Activated naive CD8-positive, alpha-beta T cell treated with anti-CD3 and anti-CD28 coated beads, Interleukin-2, amount 10 ng/mL, durations not matched to agents 7 days and 5 days (primary cell): ENCODE measurements at places on chromosomes 3 and 15. TPM values are rescaled to one million over a fixed set of nuclear protein-coding genes. Genes with fewer than 3 reads are reported as not detected.

GRCh38 chr15:61119556-61119955 lies 109.5 kb downstream of the RORA start:
- H3K27me3 ChIP-seq: peaks cover 11% of the 10 kb centered on the region
- H3K4me1 ChIP-seq: no peaks in the 10 kb centered on the region
- H3K27ac ChIP-seq: no peak overlapping the region
- no peaks in the 10 kb centered on the region for H3K36me3 ChIP-seq

The LRTM1 gene
- total RNA-seq: not detected

The C3orf20 gene
- total RNA-seq: 0.25 TPM

- H3K36me3 ChIP-seq: no peaks in the 10 kb centered on the region
- no peaks in the 10 kb centered on the region for H3K4me1 ChIP-seq
- DNase-seq: no peak
- H3K27me3 ChIP-seq: peaks cover 17% of the 10 kb centered on the region
These were observed 146.1 kb downstream of the UACA start for GRCh38 chr15:70617076-70617910.

The PLA2G4E gene
- not detected for total RNA-seq

The CSK gene
- 281 TPM for total RNA-seq

The ABHD10 gene
- 39.4 TPM for total RNA-seq

DNA sequence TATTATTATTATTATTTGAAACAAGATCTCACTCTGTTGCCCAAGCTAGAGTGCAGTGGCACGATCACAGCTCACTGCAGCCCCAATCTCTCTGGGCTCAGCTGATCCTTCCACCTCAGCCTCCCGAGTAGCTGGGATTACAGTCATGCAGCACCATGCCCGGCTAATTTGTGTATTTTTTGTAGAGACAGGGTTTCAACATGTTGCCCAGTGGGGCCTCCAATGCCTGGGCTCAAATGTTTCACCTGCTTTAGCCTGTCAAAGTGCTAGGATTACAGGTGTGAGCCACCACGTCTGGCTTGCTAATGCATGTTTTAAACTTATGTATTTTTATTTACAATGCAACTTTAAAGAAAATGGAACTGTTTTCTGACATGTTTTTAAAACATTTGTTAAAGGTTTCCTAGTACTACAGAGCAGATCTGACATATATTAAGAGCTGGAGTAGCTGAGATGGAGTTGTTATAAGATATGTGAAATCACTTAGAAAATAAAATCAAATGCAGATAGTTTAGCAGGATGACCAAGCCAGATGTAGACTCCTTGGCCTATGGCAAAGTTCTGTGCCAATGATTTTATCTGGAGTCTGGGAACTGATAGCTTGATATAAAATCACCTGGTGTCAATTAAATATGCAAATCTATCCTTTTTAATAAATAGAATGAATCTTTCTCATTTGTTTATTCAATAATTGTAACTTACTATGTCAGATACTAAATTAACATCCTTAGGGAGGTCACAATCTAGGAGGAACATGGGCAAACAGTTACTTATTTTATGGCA lies 310.1 kb upstream of the NAALADL2 start:
- H3K4me1 ChIP-seq: no peaks in the 10 kb centered on the region
- no peaks in the 10 kb centered on the region for H3K27me3 ChIP-seq
- H3K36me3 ChIP-seq: no peaks in the 10 kb centered on the region
- H3K27ac ChIP-seq: no peak overlapping the region
- no peak for DNase-seq

The PAK6 gene
- total RNA-seq: 1.3 TPM

The DAG1 gene
- 14.1 TPM for total RNA-seq

The XCR1 gene
- not detected for total RNA-seq

DNA sequence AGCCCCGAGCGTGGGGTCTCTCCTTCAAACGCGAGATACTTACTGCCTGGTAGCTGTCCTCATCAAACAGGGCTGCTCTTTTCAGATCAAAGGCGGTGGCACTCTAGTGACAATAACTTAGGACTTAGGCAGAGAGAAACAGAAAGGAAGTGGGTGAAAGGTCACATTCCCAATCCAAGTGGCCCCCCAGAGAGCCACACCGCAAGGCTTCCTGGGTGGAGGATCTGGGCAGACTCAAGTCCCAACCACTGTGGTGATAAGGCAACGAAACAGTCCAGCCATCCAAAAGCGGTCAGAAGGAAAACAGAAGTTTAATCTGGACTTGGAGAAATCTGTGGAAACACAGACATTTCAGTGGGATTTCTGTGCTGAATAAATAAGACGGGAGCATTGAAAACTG lies 227.2 kb downstream of the ADAMTS17 start:
- no peaks in the 10 kb centered on the region for H3K27me3 ChIP-seq
- H3K36me3 ChIP-seq: peaks cover 2% of the 10 kb centered on the region
- no peak for DNase-seq
- no peak overlapping the region for H3K4me3 ChIP-seq
- peaks cover 19% of the 10 kb centered on the region for H3K4me1 ChIP-seq
